ENCODE measurements at places on chromosomes 4 and X.

DNA sequence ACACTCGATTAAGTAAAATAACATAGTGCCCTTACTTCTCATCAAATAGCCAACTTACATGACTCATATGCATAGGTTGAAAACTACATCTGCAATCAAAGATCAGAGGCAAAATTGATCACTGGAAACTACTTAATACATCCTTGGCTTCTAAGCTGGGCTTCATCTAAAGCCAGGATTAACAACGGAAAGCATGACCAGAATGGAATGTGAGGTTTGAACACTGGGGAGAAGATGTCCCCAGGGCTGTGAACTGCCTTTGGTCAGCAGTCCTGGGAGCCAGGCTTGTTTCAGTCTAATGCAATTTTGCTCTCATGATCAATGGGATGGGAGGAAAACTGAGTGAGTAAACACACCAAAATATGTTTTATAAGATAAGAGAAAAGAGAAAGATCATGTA lies 192.5 kb upstream of the TTC29 start:
- no peak for DNase-seq

- DNase-seq: no peak
These were observed 293.2 kb upstream of the PRPS2 start for GRCh38 chrX:12497832-12498591.

DNA sequence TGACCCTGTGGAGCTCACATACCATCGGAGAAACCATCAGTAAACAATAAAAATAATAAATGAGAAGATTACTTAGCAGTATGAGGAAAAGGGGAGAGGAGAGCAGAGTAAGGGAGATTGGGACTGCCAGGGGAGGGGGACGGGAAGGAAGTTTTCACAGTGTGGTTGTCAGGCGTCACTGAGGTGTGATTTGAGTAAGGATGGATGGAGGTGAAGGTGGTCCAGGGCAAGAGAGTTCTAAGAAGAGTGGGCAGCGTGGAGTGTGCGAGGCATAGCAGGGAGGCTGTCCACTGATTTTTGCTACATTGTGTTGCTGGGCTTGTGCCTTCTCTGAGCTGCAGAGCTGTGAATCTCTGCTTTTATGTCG lies 119.1 kb downstream of the HPGD start:
- no peak for DNase-seq

DNA sequence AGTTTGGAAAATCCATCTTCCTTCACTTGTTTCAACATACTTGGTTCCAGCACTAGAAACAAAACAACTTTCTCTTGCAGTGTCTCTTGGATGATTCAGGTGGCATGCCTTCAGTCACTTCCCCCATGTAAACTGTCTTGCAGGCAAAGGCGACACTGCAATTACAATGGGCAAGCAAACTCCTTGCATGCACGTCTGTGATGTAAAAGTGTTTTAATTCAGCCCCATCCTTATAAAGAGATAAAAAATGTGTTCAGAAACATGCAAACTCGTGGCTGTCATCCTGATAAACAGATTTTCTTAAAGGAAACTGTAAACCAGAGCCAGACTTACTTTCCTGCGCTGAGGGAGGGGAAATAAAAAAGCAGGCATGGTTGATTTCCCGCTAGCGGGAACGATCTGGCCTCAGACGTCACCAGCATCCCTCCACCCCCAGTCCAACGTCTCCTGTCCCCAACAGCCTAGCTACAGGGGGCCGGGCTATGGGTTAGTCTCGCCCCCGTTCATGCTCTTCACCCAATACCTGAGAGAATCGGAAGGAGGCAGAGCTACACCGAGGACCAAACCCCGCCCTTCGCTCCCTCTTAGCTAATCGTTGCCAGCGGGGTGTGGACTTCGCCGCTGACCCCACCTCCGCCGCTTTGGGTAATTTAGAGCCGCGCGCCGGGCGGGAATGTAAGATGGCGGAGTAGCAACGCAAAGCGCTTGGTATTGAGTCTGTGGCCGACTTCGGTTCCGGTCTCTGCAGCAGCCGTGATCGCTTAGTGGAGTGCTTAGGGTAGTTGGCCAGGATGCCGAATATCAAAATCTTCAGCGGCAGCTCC lies at the start of gene PRPS1:
PRPS1 (plus strand) TSS at position 673 of the 824 bp plus-strand sequence; CDS start at position 792, 119 bp downstream.
- peak; percentile 89 for DNase-seq

GRCh38 chrX:9604111-9604907 lies 139.5 kb downstream of the TBL1X start:
- no peak for DNase-seq

- DNase-seq: no peak
These were observed 202.2 kb downstream of the SH2D1A start for GRCh38 chrX:124548571-124548970.

GRCh38 chr4:107333518-107333917 lies 297.4 kb upstream of the DKK2 start:
- DNase-seq: no peak

Measured in activated CD8-positive, alpha-beta memory T cell treated with anti-CD3 and anti-CD28 coated beads for 24 hours (primary cell).